HFFc6 (cell line): ENCODE measurements at places on chromosomes 2 and 18.

DNA sequence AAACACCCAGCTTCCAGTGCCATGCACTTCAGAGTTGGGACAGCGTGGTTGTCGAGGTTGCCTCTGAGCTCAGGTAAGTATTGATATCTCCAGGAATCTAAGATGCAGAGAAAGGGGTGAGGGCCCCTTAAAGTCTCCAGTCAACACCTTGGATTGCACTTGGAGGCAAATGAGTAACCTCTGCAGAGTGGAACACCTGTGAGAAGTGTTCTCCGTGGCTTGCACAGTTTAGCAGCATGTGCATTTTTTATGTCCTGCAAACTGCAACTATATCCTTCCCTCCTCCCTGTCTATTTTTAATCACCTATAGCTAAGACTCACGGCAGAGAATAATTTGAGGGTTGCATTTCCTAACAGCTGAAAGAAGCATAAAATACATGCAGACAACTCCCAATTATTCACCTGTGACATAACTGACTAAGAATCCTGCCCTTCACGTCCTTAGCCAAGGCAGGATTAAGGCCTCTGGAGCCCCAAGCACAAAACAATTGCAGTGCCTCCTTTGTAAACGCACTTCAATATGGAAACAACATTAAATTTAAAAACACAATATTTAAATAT lies 1.6 kb upstream of the ZNF385B start:
- no peak for DNase-seq

DNA sequence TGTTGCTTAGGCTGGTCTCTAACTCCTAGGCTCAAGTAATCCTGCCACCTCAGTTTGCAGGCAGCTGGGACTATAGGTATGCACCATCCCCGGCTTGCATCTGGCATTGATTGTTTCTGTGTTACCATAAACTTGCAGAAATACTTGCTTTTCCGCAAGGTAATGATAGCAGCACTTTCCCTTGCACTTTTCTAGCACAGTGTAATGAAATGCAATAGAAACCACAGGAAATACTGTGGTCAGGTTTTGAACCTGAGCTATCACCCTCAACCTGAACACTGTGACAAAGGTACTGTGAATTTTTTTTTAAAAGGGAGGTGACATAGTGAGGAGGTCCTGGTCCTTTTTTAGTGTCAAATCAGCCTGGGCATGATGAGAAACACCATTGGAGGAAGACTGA lies 38.3 kb downstream of the DHRS9 start:
- no peak for DNase-seq

DNA sequence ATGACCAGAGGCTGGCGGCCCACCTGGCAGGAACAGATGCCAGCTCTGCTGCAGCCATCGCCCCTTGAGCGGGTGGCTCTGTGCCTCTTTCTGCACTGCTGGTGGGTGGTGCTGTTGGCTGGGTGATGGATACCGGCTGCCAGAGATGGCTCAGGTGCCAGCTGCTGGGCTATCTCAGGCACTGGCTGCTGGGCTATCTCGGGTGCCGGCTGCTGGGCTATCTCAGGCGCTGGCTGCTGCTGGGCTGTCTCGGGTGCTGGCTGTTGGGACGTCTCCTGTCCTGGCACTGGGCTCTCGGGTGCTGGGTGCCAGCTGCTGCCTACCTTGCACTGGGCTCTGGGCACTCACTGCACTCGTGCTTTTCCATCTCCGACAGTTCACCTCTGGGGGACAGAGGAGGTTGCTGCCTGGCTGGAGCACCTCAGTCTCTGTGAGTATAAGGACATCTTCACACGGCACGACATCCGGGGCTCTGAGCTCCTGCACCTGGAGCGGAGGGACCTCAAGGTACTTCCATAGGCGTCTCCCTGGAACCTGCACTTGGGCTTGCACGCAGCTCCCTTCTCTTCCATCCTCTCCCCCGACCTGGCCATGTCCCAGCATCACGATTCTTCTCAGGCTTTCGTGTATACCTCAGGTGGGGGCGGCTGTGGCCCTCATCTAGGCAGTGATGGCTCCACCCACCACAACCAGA lies 98.4 kb downstream of the USP40 start:
- DNase-seq = no peak

- no peak for DNase-seq
Measured at GRCh38 chr2:168583064-168583709, 127.1 kb downstream of the CERS6 start.

DNA sequence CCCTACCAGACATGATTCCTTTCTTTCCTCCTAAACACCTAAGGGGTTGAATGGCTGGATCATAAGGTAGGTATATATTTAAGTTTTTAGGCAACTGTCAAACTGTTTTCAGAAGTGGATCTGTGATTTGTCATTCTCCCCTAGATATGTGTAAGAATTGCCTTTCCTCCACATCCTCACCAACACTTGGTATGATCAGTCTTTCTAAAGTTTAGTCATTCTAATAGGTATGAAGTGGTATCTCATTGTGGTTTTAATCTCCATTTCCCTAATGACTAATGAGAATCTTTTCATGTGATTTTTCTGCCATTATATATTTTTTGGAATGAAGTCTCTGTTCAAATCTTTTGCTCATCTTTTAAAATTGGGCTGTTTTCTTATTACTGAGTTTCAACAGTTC lies 122.1 kb downstream of the TFCP2L1 start:
- no peak for DNase-seq

- no peak for DNase-seq
Measured at GRCh38 chr2:204298404-204298803, 246.9 kb upstream of the PARD3B start.

DNA sequence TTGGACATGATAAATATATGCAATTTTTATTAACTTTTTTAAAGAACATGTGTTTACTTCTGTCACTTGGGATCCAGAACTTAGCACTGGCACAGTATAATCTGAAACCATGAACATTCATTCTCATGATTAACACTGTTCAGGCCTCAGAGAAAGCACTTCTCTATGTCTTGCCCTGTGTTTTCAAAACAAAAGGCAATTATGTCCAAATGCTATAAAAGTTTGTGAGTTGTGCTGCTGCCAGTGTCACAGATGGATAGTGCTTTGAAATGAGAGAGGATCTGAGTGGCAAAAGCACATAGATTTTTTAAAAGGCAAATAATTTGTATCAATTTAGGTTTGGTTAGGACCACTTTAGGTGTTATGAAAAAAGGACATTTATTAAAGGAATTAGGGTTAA lies 470.5 kb upstream of the FAM98A start:
- no peak for DNase-seq

GRCh38 chr2:237624565-237624964 lies 2.8 kb upstream of the LRRFIP1 start:
- DNase-seq = no peak

- no peak for DNase-seq
Measured at GRCh38 chr18:79900610-79901570, 50.6 kb downstream of the SLC66A2 start.

GRCh38 chr18:54712306-54712705 lies 116.0 kb upstream of the RAB27B start:
- DNase-seq = peak; percentile 73

DNA sequence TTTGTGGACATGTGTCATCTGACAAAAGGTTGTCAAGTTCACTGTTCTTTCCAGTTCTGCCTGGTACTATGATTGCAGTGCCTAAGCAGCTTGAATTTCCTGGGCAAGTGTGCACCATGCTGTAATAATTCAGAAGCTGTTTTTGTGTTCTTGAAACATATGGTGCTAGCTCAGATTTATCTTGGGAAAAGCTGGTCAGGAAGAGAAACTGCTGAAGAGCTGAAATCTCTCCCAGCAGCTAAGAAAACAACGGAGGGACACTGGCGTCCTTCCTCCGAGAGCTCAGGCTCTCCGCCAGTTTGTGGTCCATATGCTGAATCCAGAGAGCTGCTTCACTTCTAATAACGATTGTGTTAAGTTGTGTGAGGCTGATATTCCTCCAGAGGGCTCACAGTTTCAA lies 642.0 kb downstream of the DPP10 start:
- no peak for DNase-seq

DNA sequence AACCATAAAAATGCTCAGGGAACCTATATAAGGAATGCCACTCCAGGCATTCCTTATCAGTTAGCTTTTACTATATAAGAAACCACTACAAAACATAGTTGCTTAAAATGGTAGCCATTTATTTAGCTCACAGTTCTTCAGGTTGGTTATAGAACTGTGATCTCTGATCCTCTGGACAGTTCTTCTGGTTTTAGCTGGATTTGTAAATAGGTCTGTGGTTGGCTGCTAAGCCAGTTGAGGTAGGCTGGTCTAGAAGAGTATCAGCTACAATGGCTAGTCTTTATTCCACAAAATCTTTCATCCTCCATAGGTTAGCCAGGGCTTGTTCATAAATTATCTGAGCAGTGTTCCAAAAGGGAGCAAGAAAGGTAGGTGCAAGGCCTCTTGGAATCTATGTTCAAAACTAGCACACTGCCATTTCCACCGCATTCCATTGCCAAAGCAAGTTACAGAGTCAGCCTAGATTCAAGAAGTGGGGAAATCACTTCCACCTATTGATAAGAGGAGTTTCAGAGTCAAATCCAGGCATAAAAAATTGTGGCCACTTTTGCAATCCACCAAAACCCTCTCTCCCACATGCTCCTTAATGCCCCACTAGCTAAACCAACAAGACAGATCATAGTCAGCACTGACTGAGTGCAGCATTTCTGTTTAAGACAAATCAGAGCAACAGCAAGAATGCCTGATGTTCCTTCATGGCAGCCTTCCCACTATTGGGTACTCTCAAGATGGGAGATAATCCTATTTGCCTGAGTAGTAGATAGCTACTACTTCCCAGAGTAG lies 146.4 kb downstream of the IRS1 start:
- no peak for DNase-seq

GRCh38 chr2:235343869-235344268 lies 150.0 kb upstream of the AGAP1 start:
- DNase-seq = no peak

DNA sequence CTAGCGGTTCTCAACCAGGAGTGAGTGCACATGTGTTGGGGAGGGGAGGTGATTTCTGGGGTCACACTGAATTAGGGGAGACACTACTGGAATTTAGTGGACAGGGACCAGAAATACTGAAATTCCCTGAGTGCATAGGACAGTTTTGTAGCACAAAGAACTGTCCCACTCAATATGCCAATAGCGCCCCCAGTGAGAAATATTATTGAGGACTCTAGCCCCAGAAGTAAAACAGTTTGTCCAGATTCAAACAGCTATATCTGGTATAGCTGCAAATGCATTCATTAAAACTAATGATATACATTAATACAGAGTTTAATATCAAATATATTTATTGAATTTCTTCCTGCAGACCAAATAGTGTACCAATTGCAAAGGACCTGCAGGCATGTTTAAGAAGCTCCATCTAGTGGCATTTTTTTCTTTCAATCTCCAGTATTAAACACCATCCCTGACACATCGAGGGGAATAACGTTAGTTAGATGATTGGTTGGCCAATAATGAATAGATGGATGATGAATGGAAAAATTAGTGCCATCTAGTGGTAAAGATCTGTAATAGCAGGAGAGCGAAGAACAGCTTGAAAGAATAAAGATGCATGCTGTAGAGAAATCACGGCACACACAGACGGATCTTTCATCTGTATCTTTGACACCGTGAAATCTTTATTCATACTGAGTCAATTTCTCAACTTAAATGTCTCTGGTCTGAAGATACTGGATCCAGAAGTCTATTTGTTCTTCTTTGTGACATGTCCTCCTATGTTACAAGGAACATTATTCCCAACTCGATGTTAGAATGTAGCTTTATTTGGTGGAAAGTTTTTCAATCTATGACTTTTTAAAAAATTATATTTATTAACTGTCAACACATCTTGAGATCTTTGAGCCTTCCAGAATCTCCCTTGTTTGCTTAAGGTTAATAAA lies 62.5 kb downstream of the DHRS9 start:
- peak; percentile 19 for DNase-seq

- DNase-seq = peak; percentile 27
Measured at GRCh38 chr18:49933530-49934128, 120.3 kb upstream of the ACAA2 start.

- DNase-seq = no peak
Measured at GRCh38 chr2:5869936-5870335, 177.8 kb downstream of the SOX11 start.

DNA sequence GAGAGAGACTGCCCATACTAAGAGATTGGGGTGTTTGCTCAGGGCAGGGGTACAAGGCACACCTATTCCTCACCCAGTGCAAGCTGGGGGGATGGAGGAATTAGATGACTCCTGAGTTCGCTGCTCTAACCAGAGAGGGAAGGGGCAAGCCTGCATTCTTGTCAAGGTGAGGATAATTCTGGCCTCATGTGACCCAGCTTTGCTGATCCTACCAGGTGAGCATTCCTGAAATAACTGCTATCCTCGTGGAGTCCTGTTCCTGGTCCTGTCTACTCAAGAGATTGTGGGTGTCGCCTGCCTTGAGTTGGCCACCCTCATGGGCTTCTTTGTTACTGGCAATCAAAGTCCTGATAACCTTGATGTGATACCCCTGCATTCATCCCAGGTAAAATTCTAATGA lies 206.0 kb downstream of the SPP2 start:
- DNase-seq = no peak

GRCh38 chr2:219304223-219304622 lies 5.0 kb downstream of the PTPRN start:
- no peak for DNase-seq

DNA sequence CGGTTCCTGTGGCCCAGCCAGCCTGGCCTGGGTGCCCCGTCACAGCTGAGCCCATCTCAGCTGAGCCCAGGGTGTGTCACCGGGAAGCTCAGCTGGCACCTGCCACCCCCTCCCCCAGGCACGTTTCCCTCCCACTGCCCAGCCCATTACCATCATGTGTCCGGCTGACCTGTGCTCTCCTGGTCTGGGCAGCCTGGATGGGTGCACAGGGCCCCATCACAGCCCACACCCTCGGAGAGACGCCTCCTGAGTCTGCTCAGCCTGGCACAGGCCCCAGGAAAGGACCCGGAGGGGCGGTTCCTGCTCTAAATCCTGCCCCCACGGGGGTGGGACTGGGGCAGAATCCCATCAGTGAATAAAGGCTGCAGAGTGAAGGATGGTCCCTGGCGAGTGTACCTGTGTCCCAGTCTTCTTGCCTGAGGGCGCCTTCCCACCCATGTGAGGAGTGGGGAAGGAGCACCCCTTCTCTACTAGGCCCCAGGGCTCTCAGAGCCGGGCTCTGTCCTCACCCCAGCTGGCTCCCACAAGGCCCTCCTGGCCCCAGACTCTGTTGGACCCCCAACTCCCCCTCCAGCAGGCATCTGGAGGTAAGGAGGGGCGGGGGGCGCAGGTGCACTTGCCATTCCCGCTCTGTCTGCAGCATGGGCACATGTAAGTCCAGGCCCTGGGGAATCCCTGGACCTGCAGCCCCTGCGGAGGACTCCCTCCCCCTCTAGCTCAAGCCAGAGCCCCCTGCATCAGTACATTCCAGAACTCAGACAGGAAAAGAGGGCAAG lies 21.2 kb downstream of the GPC1 start:
- DNase-seq = no peak

DNA sequence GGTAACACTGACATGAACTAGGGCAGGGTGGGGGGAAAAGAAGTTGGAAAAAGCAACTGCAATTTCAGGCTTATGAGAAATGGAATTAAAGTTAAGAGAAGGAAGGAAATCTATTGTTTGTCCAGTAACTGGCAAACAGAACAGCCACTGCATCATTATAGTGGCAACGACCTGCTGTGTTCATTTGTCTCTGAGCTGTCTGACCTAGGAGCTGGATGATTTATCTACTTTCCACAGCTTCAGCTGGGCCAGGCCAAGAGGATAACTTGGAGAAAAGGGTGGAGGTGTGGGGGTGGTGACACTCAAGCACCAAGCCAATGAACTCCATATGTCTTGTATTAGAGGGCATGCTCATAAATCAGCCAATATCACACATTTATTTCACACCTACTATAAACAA lies 291.5 kb upstream of the KLHL29 start:
- no peak for DNase-seq

- no peak for DNase-seq
Measured at GRCh38 chr2:222922019-222922800, 61.4 kb downstream of the ACSL3 start.
